HS-27A (cell line): ENCODE measurements at places on chromosomes 11 and 22.
A peak's percentile ranks its signal among the peaks of the same experiment; 100 is the strongest.

DNA sequence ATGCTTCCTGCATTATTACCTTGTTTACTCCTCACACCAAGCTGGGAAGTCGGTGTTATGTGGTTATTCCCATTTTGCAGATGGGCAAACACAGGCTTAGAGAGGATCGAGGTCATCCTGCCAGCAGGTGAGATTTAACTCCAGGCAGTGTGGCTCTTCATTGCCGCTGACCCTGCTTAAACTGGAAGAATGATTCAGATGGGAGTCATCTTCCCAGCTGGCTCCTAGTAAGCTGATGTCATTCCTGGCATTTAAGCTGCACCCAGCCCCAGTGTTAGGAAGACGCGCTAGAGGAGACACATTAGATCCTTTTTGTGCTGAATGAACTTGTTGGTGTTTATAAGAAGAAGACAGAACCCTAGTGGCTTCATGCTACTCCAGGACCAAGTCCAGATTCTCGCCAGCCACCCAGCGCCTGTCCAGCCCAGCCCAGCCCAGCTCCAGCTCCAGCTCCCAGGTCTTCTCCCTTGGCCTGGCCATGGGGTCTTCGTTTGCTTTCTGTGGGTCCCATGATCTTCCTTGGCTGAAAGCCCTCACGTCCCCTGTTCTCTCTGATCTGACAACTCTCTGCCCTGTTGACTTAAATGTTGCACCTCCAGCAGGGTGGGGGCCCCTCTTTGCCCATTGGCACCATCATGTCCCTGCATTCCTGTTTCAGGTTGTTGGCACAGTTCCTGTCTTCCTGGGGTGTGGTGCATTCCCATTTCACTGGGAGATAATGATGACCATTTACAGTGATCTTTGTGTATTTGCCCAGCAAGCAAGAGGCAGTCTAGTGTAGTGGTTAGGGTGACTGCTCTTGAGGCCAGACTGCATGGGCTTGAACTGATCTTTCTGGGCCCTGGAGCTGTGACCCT lies 13.6 kb downstream of the PARVB start:
- DNase-seq: peak; percentile 68

DNA sequence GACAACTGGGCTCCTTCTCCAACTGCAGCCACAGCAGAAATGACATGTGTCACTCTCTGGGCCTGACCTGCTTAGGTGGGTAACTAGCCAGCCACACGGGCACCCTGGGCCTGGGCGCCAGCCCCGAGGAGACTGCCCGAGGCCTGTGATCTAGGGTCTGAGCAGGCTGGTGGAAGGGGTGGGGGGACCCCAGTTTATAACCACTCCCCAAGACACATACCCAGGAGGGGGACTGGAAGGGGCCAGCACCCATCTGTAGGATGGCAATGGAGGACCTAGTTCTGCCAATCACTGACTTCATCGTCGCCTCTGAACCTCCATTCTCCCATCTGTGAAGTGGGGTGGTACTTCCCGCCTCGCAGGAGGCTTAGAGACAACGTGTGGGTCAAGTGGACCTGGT lies 16.1 kb downstream of the CD5 start:
- DNase-seq: no peak

DNA sequence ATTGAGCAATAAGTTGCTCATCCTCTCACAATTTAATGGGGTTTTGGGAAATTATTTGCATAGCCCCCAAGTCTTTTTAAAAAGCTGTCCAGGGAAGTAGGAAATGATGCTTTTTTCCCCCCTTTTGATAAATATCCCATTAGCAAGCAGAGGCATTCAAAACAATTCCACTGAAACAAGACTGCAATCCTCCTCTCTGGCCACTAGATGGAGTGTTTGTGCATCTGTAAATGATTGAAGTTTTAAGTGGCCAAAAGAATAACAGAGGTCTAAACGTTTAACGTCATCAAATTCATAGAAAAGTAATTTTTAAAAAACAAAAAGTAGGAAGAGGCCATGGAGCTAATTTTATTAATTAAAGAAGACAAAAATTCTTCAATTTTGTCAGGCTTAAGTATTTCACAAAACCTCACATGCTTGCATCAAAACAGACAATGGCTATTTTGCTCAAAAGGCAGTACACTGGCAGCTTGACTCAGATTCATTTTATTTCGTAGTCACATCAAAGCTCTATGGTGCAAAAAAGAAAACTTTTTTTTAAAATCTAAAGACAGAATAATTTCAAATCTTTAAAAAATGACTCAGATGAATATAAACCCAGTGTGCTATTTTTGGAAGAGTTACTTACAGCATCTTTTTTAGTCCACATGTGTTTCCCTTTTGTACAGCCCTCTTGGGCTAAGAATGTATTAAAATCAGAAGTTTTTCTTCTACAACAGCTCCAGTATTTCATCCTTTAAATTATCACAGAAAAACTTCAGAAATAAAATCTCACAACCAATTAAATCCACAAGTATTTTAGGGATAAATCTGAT lies 17.8 kb downstream of the CHORDC1 start:
- DNase-seq: no peak

GRCh38 chr11:119229741-119230140 lies 23.6 kb downstream of the CBL start:
- DNase-seq: no peak

- no peak for DNase-seq
These were observed 25.4 kb upstream of the GSTP1 start for GRCh38 chr11:67558084-67558772.

DNA sequence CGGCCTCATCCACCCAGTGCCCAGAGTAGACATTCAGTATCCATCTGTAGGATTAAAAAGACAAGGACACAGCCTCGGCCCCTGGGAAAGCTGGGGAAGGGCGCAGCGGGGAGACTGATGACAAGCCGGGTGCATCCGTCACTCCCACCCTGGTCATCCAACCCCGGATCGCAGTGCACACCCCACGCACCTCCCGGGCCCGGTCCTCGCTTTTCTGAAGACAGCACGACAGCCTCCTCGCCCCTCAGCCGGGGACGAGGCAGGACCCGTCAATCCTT lies 1.1 kb downstream of the FCHSD2 start:
- no peak for DNase-seq

DNA sequence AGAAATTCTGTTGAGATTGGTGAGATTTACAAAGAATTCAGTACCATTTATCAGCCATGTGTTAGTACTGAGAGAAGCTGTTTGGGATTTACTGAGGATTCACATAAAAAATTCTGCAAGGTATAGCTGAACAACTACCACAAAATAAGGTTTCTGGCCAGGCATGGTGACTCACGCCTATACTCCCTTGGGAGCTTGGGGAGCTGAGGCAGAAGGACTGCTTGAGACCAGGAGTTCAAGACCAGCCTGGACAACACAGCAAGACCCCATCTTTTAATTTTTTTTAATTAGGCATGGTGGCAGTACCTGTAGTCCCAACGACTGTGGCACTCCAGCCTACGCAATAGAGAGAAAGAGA lies 86.7 kb downstream of the SIK3 start:
- peak; percentile 52 for DNase-seq

GRCh38 chr11:80096736-80097135 lies 655.9 kb upstream of the TENM4 start:
- DNase-seq: peak; percentile 88

GRCh38 chr11:20275987-20276965 lies 87.2 kb upstream of the HTATIP2 start:
- no peak for DNase-seq

DNA sequence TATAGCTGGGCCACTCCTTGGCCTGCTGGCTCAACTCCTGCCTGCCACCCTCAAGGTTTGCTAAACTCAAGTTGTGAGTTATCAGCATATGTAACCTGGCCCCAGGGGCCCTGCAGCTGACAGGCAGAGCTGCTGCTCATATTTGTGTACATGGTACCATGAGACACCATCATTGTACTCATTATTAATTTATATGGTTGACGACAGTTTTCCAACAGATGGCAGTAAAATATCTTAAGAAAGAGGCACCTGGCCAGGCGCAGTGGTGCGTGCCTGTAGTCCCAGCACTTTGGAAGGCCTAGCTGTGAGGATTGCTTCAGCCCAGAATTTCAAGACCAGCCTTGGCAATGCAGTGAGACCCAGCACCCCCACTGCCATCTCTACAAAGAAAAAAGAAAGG lies 11.4 kb upstream of the DENND5A start:
- DNase-seq: no peak

DNA sequence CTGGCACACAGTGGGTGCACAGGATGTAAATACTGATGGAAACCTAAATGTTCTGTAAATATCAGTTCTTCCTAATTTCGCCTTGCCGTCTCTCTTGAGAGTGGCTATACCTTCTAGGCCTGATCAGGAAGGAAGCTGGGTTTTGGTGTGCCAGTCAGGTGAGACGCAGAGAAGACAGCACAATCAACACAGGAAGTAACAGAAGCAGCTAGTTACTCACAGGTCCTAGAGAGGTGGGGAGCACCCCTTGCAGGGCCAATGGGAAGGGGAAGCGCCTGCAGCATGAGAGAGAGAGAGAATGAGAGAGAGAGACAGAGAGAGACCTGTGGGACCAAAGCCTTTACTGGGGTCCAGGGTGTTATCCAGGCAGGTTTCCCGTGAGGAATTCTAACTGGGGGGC lies 80.8 kb downstream of the FBLN1 start:
- DNase-seq: no peak

GRCh38 chr22:23396362-23397007 lies 183.6 kb downstream of the IGLL1 start:
- no peak for DNase-seq

DNA sequence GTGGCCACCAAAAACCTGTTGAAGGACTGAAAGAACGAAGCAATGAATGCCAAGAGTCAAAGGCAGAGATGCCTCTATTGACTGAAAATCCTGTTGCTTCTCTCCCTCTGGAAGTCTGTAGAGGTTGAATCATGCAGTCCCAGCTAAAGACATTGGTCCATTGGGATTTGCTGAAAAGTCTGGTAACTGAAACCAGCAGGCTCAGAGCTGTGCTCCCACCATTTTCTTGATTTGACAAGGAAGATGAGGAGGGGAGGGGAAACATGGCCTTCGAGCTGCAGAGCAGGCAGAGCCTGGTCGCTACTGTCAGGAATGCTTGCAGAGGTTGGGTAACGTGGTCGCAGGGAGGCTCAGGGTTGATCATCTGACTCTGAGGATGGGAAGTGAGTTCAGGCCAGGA lies 72.8 kb upstream of the CSNK2A3 start:
- DNase-seq: no peak

- DNase-seq: no peak
These were observed 23.8 kb downstream of the DDI1 start for GRCh38 chr11:104060004-104060794.

- DNase-seq: no peak
These were observed 1.3 kb upstream of the KDM2A start for GRCh38 chr11:67117672-67118180.

GRCh38 chr11:118223992-118224391 lies 819 bp downstream of the JAML start:
- DNase-seq: no peak

DNA sequence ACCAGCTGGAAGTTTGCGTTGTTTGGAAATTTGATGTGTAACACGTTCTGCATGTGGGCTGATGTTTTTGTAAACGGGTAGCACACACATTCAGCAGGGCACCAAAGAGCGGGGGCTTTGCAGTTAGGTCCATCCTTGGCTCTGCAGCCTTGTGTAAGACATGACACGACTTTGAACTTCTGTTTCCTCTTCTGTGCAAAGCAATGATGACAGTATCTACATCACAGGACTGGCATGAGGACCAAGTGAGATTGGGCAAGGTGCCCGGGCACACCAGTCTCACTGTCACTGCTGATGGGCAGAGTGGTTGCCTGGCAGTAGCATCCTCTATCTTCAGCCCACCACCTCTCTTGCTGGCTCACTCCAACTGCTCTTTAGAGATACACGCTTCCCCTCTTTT lies 3.3 kb downstream of the TCN2 start:
- DNase-seq: no peak

GRCh38 chr11:69219991-69220390 lies 64.3 kb downstream of the SMIM38 start:
- DNase-seq: no peak

DNA sequence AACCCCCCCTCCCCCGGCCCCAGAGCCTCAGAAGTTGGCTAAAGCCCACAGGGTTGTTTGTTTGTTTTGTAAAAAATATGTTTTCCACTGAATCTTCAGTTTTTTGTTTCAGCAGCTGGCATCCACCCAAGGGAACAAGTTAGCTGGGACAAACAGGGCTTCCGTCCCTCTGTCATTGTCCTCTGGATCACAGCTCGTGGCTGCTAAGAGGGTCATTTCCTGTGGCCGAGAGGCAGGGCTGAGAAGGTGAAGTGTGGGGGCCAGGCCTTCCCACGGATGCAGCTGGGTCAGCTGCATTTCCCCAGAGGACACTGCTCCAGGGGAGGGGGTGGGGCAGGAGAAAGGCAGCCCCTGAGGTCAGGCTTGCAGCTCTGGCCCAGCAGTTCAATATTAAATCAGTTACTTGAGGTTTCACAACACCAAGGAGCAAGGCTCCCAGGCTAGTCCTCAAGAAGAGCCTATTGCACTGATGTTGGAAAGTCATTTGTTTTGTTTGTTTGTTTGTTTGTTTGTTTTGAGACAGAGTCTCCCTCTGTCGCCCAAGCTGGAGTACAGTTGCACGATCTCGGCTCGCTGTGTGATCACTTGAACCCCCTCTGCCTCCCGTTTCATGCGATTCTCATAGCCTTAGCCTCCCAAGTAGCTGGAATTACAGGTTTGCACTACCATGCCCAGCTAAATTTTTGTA lies 34.4 kb upstream of the SMTN start:
- DNase-seq: no peak

- no peak for DNase-seq
These were observed 1.8 kb upstream of the TMEM86A start for GRCh38 chr11:18696638-18697225.

DNA sequence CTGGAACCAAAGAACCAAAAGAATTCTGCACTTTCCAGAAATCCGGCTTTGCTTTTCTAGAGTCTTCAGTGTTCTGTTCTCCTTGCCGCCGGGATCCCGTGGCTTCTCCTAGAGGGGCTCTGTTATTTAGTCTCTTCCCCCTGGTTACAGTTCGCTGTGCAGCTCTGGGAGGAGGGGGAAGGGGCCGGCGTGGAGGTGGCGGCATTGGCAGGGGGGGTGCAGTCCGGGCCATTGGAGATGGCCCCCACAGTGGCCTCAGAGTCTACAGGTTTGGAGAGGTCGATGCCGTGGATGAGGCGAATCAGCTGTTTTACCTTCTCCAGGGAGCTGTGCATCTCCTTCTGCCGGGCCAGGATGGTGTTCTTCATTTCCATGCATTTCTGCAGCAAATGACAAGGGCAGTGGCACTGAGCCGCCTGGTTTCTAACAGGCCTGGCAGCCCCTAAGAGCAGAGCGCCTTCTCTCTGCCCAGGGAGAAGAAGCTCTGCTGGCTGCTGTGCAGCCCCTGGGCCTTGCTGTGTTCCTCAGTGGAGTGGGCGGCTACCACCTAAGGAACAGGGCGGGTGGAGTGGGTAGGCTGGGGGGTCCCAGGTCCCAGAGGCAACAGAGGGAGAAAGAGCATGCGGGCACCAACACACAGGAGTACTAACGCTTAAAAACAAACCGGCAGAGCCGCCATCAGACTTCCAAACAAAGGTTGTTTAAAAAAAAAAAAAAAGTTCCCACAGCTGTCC lies 11.6 kb downstream of the LARGE2 start:
- no peak for DNase-seq

DNA sequence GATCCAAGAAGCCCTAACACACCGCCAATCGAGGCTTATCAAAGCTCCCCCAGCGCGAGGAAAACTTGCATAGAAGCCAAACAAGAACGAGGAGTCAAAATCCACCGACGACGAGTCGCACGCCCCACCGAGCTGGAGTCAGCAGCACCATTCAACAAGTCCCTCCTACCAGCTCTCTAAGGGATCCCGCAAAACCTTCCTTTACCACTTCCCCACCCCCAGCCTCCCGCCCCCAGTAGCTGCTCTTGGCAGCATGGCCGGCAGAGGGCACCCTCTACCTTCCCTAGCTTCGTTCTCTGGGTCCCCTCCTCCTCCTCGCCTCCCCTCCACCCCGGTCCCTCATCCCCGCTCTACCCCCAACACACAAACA lies 1.4 kb downstream of the BDNF start:
- peak; percentile 88 for DNase-seq
